ENCODE measurements at places on chromosomes 4 and X.

- DNase-seq: no peak
These were observed 69.1 kb downstream of the PSAPL1 start for GRCh38 chr4:7365462-7366179.

- no peak for DNase-seq
These were observed 84.0 kb upstream of the BMP2K start for GRCh38 chr4:78691971-78692821.

DNA sequence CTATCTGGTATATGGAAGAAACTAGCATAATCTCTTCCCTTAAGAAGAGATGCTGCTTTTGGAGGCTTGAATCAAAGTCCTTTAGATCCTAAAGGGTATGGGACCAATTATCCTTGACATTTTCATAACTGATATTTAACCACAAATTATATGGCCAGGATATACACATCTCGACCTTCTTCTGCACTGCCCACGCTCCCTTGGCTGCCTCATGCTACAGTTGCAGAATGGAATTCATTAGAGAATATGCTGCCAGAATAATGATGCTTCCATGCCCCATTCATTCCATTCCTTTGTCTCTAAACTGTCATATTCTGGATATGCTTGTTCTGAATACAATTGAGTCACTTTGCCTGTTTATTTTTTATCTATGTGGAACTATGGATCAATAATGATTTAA lies 157.1 kb upstream of the PACRGL start:
- DNase-seq: no peak

DNA sequence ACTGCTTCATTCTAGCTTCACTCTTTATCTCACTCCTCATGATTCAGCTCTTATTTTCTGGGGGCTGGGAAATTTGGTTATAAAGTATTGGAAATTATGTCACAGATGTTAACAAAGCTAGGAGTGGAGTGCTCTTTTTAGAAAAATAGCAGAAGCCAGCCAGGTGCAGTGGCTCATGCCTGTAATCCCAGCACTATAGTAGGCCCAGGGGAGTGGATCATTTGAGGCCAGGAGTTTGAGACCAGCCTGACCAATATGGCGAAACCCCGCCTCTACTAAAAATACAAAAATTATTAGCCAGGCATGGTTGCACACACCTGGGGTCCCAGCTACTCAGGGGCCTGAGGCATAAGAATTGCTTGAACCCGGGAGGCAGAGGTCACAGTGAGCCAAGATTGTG lies 97.2 kb upstream of the GUCY1A1 start:
- no peak for DNase-seq

DNA sequence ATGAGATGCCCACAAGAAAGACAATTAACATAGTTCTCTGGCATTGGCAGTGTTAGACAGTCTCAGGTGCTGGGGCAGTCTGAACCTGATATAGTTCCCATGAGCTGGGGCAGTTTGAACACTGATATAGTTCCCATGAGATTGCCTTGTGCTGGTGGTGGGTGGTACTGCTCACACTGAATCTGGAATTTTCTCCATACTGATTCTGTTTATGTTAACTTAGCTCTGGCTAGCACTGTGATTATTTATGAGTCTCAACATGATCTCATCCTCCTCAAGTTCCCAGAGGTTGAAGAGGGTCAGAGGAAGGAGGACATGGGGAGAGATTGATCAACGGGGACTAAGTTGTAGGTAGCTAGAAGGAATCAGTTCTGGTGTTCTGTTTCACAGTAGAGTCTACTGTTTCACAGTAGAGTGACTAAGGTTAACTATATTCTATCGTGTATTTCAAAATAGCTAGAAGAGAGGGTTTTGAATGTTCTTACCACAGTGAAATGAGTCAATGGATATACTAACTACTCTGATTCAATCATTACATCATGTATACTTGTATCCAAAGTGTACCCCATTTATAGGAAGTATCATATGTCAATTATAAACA lies 379.9 kb downstream of the ADAM29 start:
- no peak for DNase-seq

GRCh38 chrX:5632061-5632614 lies 596.5 kb downstream of the NLGN4X start:
- DNase-seq: no peak

DNA sequence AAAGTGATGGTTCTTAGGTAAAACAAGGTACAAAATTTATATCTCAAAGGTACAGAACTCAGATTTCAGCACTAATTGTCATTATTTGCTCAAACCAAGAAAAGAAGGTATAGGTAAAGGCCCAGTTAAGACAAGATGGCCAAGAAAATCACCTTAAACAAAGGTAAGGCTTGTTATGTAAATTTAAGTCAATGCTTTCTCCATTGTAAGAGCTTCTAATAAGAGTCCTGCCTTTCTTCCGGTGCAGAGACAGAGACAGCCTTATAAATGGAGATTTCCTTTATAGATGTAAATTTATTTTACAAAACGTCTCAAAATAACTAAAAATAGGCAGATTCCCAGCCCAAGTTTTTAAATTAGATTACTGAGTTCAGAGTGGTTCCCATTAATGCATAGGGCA lies 89.9 kb downstream of the EDA start:
- no peak for DNase-seq

Measured in activated CD4-positive, alpha-beta T cell treated with anti-CD3 and anti-CD28 coated beads for 24 hours (primary cell).